ENCODE measurements at places on chromosomes 1 and 21.

GRCh38 chr21:14251336-14251735, 35.4 kb downstream of the RBM11 start:
- no peak for DNase-seq

- DNase-seq, result no peak
Measured at GRCh38 chr1:43885279-43885801, 48.3 kb upstream of the ARTN start.

DNA sequence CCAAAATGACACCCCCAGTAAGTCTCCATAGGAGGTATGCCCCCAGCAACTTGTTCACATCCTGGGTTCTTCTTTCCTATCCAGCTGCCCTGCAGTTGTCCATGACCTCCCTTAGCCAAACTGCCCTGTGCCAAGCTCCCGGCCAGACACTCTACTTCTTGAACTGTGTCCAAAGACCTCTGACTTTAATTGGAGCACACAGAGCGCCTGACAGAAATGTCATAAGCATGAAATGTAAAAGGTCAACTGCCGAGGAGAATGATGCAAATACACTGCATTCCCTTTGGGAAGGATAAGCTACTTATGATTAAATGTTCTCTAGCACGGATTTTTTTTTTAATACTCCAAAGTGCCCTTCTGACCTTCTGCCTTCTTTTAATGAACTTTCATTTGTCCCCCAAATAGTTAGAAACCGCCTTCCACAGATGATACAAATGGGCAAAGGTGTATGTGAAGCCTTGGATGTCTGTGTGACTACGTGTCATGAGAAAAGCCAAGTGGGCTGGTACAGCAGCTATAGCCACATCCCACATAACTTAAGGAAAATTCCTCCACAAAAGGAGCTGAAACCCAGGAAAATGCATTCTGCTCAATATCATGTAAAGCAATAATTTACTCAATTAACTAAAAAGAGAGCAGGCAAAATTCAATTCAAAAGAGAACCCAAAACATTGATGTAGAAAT, 26.8 kb downstream of the PALMD start:
- DNase-seq, result no peak

DNA sequence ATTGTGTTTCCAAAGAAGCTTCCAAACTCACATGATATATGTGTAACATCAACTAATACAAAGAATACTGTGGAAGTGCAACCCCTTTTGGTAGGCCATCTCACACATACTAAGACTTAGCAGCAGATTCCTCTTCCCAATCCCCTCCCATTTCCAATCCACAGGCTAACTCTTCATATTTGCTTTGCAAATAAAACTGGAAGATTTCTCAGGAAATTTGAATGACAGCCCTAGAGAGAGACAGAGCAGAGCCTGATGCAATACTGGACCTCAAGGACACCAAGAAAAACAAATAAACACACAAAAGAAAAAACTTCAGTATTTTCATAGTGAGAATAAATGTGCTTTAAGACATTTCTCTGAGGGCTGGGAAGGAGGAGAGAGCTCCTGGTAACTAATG, 190.2 kb upstream of the BRINP3 start:
- DNase-seq, result no peak

GRCh38 chr21:45579383-45580180, 37.3 kb upstream of the SLC19A1 start:
- no peak for DNase-seq

DNA sequence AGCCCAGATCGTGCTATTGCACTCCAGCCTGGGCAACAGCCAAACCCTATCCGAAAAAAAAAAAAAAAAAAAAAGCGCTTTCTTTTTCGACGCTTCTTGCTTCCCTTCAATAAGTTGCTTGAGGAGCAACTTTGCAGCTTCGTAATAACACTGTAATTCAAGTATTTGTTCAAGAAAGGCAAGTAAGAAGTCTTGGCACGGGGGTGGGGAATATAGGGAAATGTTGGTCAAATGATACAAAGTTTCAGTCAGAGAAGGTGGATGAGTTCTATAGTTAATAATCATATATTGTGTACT, 871 bp upstream of the PSMA5 start:
- DNase-seq, result no peak
